NB4 (cell line): ENCODE measurements at places on chromosomes 3 and 15.

GRCh38 chr15:79933231-79933630 lies 36.4 kb upstream of the MTHFS start:
- DNase-seq, result no peak

- no peak for DNase-seq
Observed at GRCh38 chr3:178663201-178663934, 127.1 kb downstream of the KCNMB2 start.

DNA sequence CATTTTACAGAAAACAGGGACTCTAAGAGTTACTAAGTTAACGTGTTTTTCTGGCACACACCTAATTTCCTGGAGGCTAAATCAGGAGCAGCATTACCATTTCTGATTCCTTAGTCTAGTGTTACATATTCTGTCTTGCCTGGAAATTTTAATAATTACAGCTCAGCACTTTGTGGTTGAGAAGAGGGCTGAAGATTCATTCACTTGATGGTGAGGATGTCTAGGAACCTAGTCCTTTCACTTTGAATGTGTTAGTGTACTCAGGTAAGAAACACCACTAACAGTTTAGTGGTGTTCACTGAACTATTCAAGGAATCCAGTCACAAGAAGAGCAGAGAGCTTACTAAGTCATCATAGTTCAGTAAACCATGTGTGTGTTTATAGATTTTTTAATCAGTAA lies 102.8 kb downstream of the STT3B start:
- DNase-seq, result no peak

GRCh38 chr3:184505076-184505878 lies 56.3 kb upstream of the EPHB3 start:
- no peak for DNase-seq
